ENCODE measurements at places on chromosomes 13 and 19. TPM values are rescaled to one million over a fixed set of nuclear protein-coding genes. Genes with fewer than 3 reads are reported as not detected.

KRTDAP gene
- total RNA-seq, result not detected

DNA sequence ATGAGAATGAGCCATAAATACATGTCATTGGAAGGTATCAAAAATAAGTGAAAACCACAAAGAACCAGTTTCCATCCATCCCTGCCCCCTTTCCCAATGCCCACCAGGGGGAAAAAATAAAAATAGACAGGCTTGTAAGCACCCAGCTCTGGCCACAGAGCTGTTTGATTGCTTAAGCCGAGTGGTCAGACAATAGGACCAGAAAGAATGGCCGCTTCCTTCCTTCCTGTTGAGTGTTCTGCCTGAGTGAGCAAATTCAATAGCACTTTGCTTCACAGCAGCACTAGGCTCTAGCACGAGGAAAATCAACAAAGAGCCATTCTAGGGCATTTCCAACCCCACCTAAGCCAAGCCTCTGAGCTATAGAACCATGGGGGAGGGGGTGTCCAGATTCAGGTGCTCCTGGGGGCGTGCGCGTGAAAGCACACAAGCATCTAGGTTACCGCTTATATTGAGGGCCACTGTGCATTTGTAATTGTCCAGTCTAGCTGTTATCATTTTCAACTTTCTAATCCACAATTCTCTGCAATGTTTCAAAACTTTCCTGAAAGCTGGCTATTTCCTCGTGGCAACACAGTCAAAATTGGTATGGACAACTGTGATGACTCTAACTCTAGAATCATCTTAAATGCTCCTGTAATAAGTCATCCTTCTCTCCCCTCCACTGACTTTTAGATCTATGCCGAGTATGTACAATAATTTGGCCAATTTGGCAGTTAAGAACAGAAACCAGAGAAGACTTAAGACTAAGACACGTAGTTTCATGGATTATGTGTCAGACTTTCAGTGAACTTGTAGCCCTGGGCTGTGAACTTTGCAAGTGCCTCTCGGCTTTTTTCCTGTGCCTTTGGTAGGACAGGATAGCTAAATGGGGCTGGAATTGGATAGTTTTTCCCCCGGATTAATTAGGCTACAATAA, 64.3 kb downstream of the SPRY2 start:
- no peaks in the 10 kb centered on the region for H3K36me3 ChIP-seq
- H3K4me3 ChIP-seq, result no peak overlapping the region
- no peak for DNase-seq
- no peaks in the 10 kb centered on the region for H3K4me1 ChIP-seq
- no peak overlapping the region for H3K27ac ChIP-seq

HNRNPA1L2 gene
- total RNA-seq, result 11.1 TPM

C1QTNF9B gene
- total RNA-seq, result not detected

PEAK3 gene
- total RNA-seq, result not detected

- H3K4me3 ChIP-seq, result no peak overlapping the region
- no peaks in the 10 kb centered on the region for H3K4me1 ChIP-seq
- no peaks in the 10 kb centered on the region for H3K27me3 ChIP-seq
- no peak overlapping the region for H3K27ac ChIP-seq
- no peak for DNase-seq
Measured at GRCh38 chr19:43735957-43736356, 18.8 kb downstream of the SMG9 start.

SLC7A10 gene
- not detected for total RNA-seq

NLRP4 gene
- total RNA-seq, result not detected

- no peaks in the 10 kb centered on the region for H3K4me1 ChIP-seq
- no peaks in the 10 kb centered on the region for H3K36me3 ChIP-seq
- peak overlapping the region; percentile 13 for H3K27ac ChIP-seq
- no peak overlapping the region for H3K4me3 ChIP-seq
Measured at GRCh38 chr13:23847497-23847896, 41.7 kb downstream of the MIPEP start.

GRCh38 chr13:111049791-111050538, 65.1 kb upstream of the ARHGEF7 start:
- no peaks in the 10 kb centered on the region for H3K36me3 ChIP-seq
- no peak overlapping the region for H3K27ac ChIP-seq
- no peak overlapping the region for H3K4me3 ChIP-seq
- H3K27me3 ChIP-seq, result no peaks in the 10 kb centered on the region

DNA sequence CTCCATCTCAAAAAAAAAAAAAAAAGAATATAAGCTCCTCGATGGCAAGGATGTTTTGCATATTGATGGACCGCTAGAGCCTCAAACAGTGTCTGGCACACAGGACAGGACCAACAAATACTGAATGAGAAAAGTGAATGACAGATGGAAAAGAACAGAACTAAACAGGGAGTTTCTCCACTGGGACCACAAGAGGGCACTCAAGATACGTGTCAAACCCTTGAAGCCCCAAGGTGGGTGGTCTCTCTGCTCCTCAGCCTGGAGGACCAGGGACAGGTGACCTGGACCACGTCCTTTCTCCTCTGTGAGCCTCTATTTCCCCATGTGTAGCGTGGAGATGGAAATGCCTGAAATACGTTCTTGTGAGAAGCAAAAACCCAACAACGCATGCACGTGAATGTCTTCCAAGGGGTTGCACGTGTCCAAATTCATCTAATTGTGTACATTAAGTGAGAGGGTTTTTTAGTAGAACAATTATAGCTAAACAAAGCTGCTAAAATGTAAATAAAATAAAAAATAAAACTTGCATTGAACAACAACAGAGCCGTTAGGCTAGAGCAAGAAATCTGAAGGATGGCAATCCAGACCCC, 5.7 kb upstream of the CDC42EP5 start:
- no peak overlapping the region for H3K4me3 ChIP-seq
- no peaks in the 10 kb centered on the region for H3K36me3 ChIP-seq
- H3K27ac ChIP-seq, result no peak overlapping the region
- no peak for DNase-seq

CEBPA gene
- 1.3 TPM for total RNA-seq

DNA sequence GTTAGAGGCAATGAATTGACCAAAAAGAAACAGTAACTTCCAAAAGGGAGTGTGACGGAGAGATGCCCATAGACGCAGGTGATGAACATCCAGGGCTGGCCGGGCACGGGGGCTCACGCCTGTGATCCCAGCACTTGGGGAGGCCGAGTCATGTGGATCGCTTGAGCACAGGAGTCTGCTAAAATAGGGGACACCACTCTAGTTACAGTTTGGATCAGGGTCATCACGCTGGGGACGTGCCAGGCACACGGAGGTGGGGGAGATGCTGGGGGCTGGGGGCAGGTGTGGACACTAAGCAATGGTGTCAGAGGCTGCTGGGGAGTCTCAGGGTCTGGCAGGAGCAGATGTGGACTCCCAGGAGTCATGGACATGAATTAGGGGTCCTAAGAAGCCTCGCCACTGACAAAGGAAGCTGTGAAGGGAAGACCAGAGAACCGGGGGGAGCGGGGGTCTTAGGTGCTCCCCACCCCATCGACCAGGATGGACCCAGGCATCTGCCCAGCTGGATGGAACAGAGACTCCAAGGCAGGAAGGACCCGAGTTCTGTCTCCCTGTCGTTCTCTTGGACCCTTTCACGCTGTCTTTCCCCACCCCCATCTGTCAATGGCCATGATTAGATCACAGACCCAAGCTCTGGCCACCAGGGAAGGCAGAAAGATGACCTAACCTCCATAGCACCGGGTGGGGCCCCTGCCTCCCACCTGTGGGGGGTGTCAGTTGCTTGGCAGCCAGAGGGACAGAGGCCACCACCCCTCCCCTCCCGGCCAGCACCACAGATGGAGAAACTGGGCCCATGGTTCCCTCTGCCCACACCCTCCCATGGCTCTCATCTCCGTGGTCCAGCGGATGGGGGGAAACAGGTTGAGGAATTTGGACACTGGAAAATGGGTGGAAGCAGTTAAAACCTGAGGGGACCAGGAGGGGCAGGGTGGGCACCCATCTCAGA, 19.6 kb downstream of the CCDC8 start:
- H3K27ac ChIP-seq, result no peak overlapping the region
- H3K36me3 ChIP-seq, result peaks cover 8% of the 10 kb centered on the region
- H3K4me3 ChIP-seq, result no peak overlapping the region
- H3K4me1 ChIP-seq, result no peaks in the 10 kb centered on the region

- H3K27me3 ChIP-seq, result no peaks in the 10 kb centered on the region
- no peak for DNase-seq
- no peak overlapping the region for H3K27ac ChIP-seq
- no peak overlapping the region for H3K4me3 ChIP-seq
- no peaks in the 10 kb centered on the region for H3K36me3 ChIP-seq
Measured at GRCh38 chr19:6322284-6322683, 11.1 kb downstream of the ACER1 start.

DNA sequence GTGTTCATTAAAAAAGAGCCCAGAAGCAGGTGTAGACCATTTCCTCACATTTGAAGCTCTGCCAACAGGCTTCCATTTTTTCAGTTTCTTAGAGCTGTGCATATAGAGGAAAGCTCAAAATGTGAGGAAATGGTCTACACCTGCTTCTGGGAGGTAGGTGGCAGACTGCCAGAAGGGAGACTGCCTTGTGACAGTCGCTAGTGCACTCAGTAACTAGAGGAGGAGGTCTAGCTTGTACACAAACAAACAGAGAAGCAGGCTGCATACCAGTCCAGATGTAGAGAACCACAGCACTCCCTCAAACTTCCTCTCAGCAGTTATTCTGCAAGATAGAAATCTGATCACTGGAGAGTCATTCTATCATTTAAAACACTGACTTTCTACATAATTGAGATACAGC, 800.2 kb downstream of the EFNB2 start:
- H3K36me3 ChIP-seq, result no peaks in the 10 kb centered on the region
- no peaks in the 10 kb centered on the region for H3K27me3 ChIP-seq
- no peak overlapping the region for H3K27ac ChIP-seq
- H3K4me1 ChIP-seq, result no peaks in the 10 kb centered on the region

NMRK2 gene
- total RNA-seq, result not detected

DNA sequence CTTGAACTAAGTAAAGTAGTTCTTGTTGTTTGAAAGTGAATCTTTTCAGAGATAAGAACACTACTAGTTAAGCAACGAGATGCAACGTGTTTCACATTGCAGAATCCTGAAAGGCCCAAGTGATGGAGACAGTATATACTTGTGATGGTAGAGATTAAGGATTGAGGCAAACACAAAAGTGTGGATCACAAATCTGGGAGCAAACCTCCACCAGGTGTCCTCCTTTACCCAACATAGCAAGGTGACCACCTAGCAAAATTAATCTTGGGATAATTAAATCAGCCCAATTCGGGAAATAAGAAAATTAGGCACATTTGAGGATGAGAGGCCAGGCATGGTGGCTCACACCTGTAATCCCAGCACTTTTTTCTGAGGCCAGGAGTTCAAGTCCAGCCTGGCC, 563.9 kb downstream of the DACH1 start:
- H3K4me3 ChIP-seq, result no peak overlapping the region
- no peak for DNase-seq
- H3K27ac ChIP-seq, result no peak overlapping the region
- no peaks in the 10 kb centered on the region for H3K27me3 ChIP-seq

ZNF575 gene
- 2.1 TPM for total RNA-seq

- H3K27ac ChIP-seq, result no peak overlapping the region
- no peaks in the 10 kb centered on the region for H3K36me3 ChIP-seq
- no peaks in the 10 kb centered on the region for H3K27me3 ChIP-seq
- DNase-seq, result no peak
- no peaks in the 10 kb centered on the region for H3K4me1 ChIP-seq
Measured at GRCh38 chr13:59176775-59177174, 987.0 kb downstream of the DIAPH3 start.

SLC25A41 gene
- total RNA-seq, result 0.33 TPM

ZNF492 gene
- total RNA-seq, result 1.5 TPM

DNA sequence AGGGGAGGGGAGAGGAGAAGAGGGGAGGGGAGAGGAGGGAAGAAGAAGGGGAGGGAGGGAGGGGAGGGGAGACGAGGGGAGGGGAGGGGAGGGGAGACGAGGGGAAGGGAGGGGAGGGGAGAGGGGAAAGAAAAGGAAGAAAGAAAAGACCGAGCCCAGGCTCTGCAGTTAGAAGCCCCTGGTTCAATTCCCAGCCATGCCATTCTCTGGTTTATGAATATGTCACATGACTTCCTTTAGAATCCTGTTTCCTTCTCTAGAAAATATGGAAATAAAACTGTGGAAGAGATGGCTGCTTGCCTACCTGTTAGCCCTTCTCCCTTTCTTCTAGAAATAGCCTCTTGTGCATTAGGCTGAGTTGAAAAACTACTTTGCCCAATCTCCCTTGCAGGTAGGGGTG, 14.3 kb downstream of the TNNT1 start:
- H3K4me3 ChIP-seq, result no peak overlapping the region
- DNase-seq, result no peak
- no peaks in the 10 kb centered on the region for H3K4me1 ChIP-seq
- H3K36me3 ChIP-seq, result no peaks in the 10 kb centered on the region
- no peak overlapping the region for H3K27ac ChIP-seq
- no peaks in the 10 kb centered on the region for H3K27me3 ChIP-seq

GRCh38 chr13:79874396-79875360, 393.7 kb downstream of the NDFIP2 start:
- no peak overlapping the region for H3K4me3 ChIP-seq
- H3K27ac ChIP-seq, result no peak overlapping the region
- no peaks in the 10 kb centered on the region for H3K36me3 ChIP-seq
- no peaks in the 10 kb centered on the region for H3K4me1 ChIP-seq
- no peaks in the 10 kb centered on the region for H3K27me3 ChIP-seq

- H3K27me3 ChIP-seq, result no peaks in the 10 kb centered on the region
- no peak overlapping the region for H3K27ac ChIP-seq
- H3K4me1 ChIP-seq, result no peaks in the 10 kb centered on the region
- H3K4me3 ChIP-seq, result no peak overlapping the region
Measured at GRCh38 chr13:38213314-38213713, 136.3 kb upstream of the UFM1 start.

ZNF208 gene
- 2.6 TPM for total RNA-seq

TEX29 gene
- total RNA-seq, result not detected

DNA sequence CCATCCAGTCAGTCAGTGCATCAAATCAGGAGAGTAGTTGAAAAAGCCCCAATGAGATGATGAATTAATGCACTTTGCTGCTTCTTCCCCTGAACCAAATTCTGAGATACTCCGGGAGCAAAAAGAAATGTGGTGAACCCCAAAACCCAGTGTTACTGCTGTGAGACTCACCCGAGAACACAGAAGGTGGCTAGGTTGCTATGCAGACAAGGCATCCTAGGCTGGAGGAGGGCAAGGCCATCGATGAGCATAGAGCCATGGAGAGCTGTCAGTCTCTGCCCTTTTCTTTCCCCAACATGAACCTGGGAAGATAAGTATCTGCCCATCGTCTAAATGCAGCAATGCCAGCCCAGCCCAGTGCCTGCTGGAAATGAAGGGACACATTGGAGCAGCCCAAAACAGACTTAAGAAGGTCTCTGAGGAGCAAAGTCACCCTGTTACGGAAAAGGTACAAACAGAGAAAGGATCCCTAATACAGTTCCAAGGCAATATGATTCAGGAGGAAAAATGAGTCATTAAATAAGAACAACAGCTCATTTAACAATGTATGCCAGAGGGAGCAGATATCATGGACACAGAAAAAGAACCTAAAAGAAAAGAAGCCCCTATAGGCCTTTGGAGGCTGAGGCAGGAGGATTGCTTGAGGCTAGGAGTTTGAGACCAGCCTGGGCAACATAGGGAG, 272.0 kb downstream of the FOXO1 start:
- no peak overlapping the region for H3K4me3 ChIP-seq
- H3K27me3 ChIP-seq, result no peaks in the 10 kb centered on the region
- H3K36me3 ChIP-seq, result no peaks in the 10 kb centered on the region

ARL11 gene
- total RNA-seq, result 0.38 TPM
